ENCODE measurements at places on chromosomes 2 and 18.

- DNase-seq = no peak
Measured at GRCh38 chr2:31049916-31050588, 88.2 kb downstream of the GALNT14 start.

DNA sequence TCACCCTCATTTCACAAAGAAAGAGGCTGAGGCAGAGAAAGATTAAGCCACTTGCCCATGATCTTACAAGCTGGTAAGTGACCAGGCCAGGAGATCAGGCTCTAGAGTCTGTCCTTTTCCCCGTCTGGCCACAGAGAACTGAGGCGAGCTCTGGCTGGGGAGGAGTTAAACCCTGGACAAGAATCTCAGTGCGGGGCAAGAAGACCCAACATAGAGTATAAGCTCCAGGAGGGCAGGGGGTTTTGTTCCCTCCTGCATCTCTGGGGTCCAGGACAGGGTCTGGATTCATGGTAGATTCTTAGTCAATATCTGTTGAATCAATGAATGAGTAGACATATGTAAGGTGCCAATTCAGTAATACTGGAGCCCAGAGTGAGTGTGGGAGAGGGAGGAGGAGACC is 12.9 kb upstream of the INPP5D start:
- no peak for DNase-seq

GRCh38 chr2:75547345-75548035 is 13.2 kb downstream of the EVA1A start:
- no peak for DNase-seq

- DNase-seq = no peak
Measured at GRCh38 chr2:241066171-241066892, 35.8 kb downstream of the MTERF4 start.

DNA sequence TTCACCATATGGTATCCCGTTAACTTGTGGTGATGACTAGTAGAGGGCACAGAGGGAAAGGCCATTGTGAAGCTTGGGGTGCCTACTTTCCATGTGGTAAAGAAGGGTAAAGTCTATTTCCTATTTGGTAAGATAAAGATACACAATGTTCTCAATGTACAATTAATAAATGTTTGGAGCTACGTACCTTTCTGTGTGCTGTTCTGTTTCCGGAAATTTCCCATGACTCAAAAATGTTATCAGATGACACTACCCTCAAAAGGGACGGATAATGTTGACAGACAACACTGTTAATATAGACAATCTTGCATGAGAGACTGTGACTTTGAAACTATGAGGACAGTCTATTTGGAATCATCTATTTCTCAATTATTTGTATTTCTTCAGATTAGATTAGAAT is 4.2 kb upstream of the SULT1C3 start:
- DNase-seq = no peak

DNA sequence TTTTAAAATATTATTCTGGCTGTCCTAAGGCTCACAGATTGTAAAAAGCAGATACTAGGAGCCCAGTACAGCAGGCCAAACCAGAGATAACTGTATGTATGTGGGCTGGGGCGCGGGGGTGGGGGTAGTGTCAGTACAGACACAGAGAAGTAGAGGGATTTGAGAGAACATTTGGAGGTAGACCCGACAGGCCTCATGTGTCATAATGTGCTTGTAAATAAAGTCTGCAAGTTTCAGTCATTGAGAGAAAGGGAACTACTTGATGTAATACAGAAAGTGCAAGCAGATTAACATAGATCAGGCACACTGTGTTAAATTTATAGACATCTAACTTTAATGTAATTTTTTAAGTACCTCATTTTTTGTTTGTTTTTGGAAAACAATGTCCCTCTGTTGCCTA is 7.4 kb upstream of the POLI start:
- no peak for DNase-seq

DNA sequence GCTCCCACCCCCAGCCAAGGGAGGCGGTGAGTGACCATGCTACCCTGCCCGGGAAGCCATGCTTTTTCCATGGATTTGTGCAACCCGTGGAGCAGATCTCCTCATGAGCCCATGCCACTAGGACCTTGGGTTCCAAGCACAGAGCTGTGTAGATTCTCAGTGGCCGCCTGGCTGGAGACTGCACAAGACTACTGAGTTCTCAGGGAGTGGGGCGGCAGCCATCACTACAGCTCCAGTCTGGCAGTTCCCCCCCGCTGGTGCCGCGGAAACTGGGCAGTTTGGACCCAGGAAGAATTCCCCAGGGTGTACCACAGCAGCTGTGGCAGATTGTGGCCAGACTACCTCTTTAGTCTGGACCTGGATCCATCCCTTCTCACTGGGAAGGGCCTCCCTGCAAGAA is 470.6 kb downstream of the LRP1B start:
- no peak for DNase-seq

GRCh38 chr2:214077727-214078126 is 333.1 kb upstream of the VWC2L start:
- DNase-seq = no peak

DNA sequence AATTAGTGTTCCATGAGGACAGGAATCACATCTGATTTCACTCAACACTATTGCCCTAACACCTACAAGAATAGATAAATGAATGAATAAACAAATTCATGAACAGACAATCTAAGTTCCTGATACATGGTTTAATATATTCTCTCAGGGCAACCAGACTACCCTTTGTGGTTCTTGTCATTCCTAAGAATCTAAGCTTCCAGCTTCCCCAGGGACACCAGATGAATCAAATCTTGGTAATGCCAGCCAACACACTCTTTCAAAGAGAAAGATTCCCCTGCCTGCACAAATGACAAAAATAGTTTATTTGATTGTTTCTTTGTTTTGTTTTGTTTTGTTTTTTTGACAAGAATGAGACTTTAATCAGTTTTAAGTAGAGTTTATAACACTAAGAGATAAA is 237.5 kb upstream of the CHAC2 start:
- DNase-seq = no peak

Measured in cortex of kidney (tissue), 1 donor.